ENCODE measurements at places on chromosomes 3 and 15.

DNA sequence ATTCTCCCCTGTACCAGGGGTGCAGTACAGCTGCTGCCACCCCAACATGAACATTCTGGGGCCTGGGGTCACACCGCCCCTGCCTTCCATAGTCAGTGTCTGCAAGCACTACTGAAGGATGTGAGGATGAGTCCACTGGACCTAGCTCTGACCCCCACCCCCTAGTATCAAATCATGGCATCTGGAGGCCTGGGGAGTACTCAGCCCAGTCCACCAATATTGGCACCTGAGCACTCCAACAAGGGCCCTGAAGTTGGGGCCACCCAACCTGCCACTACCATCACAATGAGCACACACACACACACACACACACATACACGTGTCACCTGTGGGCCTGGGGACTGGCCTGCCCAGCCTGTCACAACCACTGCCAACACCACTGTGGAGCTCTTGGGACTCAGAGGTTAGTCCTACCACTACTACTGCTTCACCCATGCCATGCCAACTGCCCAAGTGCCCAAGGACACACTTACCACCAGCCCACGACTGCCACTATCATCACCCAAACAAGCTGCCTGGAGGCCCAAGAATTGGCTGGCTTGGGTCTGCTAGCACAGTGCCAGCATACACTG, 253.9 kb downstream of the MCTP2 start:
- DNase-seq = no peak

- no peak for DNase-seq
Measured at GRCh38 chr15:92745845-92746271, 90.3 kb upstream of the FAM174B start.

DNA sequence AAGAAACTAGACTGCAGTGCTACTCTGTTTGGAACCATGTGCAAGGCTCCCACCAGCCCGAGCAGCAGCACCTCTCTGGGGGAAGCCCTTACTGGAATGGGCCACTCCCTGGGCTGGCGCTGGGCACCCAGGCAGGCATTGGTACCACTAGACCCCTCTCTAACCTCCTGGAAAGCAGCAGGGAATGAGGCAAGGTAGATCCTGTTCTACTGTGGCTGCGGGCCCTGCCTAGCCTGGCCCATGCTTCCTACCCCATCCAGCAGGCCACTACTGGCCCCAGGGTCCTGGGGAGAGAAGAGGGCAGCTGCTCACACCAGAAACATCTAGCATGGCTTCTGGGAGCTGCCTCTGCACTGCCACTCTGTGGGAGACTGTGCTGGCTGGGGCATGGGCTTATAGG, 44.8 kb downstream of the MESD start:
- no peak for DNase-seq

- DNase-seq = no peak
Measured at GRCh38 chr3:5058471-5058951, 63.6 kb upstream of the ARL8B start.

DNA sequence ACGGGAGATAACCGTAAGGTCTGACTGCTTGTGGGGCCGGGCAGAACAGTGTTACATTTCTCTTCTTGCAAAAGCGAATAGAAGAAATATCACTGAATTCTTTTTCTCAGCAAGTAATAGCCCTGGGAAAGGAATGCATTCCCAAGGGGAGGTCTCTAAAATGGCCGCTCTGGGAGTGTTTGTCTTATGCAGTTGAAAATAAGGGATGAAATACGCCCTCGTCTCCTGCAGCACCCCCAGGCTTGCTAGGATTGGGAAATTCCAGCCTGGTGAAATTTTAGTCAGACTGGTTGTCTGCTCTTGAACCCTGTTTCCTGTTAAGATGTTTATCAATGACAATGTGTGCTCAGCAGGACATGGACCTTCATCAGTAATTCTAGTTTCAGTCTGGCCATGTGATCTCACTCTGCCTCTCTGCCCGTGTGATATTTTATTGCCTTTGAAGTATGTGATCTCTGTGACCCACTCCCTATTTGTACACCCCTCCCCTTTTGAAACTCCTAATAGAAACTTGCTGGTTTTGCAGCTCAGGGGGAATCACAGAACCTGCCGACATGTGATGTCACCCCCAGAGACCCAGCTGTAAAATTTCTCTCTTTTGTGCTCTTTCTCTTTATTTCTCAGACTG, 715.6 kb downstream of the ROBO1 start:
- no peak for DNase-seq

DNA sequence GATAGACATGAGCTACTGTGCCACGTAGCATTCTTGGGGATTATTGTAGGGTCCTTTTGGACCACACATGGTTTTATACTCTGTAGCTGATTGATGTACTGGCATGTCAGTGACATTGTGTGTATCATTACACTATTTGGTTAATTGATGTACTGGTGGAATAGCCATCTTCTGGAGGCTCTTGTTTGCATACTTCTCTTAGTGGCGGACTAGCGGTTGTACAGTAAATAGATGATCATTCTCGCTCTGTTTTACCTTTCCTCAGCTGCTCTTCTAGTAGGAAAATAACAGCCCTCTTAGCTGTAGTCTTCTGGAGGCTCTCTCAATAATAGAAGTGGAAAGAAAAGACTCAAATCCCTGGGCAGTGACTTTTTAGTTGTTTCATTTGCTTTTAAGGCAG, 24.8 kb downstream of the IGF1R start:
- no peak for DNase-seq

GRCh38 chr15:85935182-85935581, 140.5 kb upstream of the KLHL25 start:
- no peak for DNase-seq

DNA sequence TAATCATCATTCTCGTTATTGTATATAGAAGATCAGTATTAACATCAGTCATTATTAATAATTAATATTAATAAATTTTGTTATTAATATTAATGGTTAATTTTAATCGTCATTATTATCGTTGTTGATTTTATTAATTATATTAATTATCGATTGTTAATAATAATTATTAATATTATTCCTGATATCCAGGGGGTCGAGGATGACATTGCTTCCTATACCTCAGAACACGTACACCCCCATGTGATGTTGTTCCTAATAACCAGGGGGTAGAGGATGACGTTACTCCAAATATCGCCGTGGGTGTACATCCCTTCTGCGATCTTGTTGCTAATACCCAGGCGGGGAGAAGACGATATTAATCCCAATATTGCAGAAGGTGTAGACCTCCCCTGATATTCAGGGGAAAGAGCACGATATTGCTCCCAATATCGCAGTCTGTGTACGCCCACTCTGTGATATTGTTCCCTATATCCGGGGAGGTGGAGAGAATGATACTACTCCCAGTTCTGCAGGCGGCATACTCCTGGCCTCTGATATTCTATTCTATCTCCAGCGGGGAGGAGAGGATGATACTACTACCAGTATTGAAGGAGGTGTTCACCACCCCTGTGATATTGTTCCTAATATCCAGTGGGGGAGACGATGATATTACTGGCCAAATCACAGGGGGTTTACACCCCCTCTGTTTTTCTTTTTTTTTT, 22.3 kb upstream of the BMF start:
- no peak for DNase-seq

GRCh38 chr3:107727102-107727501, 204.3 kb downstream of the BBX start:
- DNase-seq = no peak

DNA sequence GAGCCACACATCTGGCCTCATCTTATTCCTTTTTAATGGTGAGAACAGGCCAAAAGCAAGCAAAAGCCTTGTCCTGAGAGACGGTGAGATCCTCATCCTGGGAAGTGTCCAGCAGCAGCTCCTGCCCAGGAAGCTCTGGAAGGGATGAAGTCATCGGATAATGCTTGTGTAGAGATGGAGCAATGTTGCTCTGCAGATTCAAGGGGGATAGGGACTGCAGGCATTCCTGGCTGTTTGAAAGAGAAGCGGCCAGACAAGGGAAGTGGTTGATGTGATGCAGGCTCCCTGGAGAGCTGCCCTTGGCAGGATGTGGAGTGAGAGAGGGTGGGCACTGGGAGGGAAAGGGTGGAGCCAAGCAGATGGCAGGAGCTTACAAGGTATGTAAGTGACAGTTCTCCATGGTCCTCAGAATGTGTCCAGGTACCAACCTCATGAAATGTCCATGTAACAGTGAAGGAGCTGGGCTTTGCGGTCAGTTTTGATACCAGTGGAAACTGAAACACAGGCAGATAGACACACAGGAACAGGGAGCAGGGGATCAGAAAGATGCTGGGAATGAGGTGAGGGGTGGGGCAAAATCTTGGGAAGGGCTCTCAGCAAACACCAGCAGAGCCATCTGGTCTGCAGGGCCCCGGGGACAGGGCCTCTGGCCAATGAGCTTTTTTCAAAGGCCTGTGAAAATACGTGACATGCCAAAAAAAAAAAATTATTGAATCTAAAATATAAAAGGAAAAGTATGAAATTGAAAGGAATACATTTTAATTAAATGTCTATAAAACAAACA, 32.2 kb upstream of the LACTB start:
- no peak for DNase-seq

DNA sequence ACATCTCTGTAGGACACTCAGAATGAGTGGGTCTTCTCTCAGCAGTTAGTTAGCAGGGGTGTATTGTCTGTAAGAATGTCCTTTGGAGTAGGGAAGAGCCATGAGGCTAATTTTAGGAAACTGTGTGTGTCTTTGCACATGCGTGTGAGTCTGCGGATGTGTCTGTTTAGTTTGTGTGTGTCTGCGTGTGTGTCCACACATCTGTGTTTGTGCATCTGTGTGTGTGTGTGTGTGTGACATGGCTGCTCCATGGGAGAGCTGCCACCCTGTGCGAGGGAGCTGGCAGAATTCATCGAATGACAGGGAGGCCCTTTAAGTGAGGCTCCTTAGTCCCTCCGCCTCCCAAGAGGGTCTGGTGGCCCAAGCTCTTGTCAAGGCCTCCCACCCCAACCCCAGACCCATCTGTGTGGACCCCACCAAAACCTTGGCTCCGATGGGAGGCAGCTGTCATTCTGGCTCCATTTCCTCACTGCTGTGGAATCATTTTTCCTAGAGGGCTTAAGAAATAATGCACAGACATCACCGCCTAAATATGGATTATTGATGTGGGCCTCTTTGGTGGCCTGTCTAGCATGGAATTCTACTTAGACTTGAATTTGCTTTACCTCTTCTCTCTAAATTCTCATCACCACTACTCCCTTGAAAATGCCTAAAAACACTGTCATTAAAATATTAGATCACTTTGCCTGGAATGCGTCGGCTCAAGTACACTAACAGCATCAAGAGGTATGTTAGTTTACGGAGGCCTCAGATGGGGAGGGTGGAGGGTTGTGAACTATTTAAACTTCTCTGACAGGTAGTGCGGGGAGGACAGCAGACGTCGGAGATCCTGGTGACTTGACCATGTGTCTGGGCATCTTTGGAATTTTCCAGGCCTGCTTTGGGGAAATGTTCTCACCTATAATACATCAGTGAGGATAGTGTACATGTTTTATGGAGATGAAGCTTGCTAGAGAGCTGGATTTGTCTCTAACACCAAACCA, 9.4 kb downstream of the ESYT3 start:
- no peak for DNase-seq

- no peak for DNase-seq
Measured at GRCh38 chr3:183224180-183224970, 28.7 kb upstream of the B3GNT5 start.

- DNase-seq = no peak
Measured at GRCh38 chr3:59908280-59908679, 858.5 kb upstream of the CFAP20DC start.

DNA sequence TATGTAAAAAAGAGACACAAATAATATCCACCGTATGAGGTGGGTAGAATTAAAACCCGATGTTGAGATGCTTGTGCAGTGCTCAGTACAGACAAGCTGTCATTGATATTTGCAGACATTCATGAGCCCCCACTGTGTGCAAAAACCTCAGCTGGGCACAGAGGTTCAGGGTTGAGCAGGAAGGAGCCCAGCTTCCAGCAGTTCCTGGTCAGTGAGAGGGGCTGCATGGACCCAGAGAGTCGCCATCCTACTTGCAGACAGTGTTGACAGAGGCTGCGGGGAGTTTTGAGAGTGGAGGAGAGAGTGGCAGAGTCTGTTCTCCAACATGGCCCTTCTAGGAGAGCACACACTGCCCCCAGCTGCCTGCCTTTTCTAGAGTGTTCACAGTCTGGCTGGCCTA, 6.1 kb upstream of the LTF start:
- no peak for DNase-seq

GRCh38 chr3:18238332-18238731, 186.8 kb downstream of the SATB1 start:
- DNase-seq = no peak

DNA sequence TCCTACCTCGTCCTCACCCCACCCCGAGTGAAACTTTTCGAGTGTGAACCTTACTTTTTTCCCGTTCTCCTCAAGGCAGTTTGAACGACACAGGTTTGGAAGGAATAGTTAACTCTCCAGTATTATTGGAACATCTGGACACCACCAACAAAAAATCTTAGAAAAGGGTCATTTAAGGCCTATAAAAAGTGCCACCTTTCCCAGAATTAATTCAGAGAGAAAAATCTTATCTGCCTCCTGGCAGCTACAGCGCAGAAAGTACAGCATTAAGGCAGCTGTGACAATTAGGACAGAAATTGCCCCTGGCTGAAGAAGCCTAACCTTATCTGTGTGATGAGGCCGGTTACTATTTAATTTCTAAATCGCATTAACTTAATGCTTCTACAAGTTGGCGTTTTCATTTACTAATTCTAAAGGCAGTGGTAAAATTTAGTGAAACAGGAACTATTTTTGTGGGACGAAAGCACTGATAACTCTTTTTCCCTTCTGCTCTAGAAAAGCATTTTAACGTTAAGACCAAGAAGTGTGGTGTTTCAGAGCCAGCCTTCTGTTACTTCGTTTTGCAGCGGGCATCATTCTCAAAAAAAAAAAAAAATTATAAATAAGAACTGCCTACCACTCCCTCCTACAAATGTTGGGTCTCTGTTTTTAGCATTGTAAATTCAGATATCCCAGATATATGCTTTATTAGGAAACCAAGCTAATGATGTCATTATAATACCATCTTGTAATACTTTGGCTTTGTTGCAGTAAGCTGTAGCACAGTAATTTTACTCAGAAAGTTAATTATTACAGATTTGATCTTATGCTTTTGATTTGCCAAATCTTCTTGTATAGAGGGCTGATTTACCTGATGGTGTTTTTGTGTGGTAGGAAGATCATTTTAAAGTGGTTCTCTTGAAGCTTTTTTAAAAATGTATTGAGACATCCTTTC, 1.4 kb downstream of the ATP11B start:
- no peak for DNase-seq

- DNase-seq = no peak
Measured at GRCh38 chr3:124172816-124173215, 180.9 kb upstream of the ROPN1 start.

- peak; percentile 61 for DNase-seq
Measured at GRCh38 chr15:67884514-67885174, 44.8 kb upstream of the RNU6-1 start.

GRCh38 chr3:190097617-190098016, 23.1 kb downstream of the P3H2 start:
- no peak for DNase-seq

GRCh38 chr3:51720292-51721061, 13.6 kb downstream of the GRM2 start:
- DNase-seq = no peak
